ENCODE measurements at places on chromosomes 5 and 9.

- DNase-seq: no peak
These were observed 20.1 kb downstream of the DOCK2 start for GRCh38 chr5:169657127-169657526.

DNA sequence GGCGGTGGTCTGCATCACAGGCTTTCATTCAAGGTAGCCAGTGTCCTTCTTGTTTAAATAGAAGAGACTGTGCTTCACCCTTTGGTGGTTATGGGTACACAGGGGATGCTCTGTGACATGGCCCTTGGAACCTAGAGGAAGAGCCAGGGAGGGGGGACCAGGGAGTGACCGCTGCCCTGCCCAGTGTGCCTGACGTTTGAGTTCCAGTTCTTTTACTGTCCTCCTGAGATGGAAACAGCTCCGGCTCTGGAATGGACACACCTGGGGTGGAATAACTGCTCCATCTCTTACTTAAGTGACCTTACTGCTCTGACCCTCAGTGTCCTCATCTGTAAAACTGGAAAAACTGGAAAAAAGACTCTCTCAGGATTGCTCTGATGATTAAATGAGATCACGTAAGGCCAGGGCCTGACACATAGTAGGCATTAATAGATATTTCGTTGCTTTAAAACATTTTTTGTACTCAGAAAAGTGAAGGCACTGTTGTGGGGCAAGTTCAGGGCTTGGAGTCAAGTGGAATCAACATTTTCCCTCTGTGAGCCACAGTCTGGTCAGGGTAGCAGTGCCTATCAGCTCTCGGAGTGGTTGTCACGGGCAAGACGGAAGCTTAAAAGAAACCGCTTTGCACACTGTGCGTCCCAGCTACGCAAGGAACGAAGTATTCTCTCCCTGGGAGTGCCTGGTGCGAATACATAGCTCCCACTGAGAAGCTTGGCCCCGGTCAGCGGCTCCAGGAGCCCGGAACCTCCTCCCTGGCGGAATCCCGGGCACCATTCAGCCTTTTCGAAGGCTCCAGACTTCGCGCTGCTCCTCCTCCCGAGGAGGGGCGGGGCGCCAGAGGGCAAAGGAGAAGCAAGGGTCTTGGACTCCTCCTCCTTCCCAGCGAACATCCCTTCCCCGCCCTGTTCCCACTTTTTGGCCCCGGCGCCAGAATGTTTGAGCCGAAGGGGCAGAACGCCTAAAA lies 5.8 kb downstream of the POU4F3 start:
- DNase-seq: no peak

GRCh38 chr5:5710471-5710870 lies 288.0 kb downstream of the ICE1 start:
- no peak for DNase-seq

GRCh38 chr5:60822285-60822556 lies 21.8 kb downstream of the ELOVL7 start:
- no peak for DNase-seq

GRCh38 chr5:13276156-13276555 lies 668.3 kb downstream of the DNAH5 start:
- DNase-seq: no peak

DNA sequence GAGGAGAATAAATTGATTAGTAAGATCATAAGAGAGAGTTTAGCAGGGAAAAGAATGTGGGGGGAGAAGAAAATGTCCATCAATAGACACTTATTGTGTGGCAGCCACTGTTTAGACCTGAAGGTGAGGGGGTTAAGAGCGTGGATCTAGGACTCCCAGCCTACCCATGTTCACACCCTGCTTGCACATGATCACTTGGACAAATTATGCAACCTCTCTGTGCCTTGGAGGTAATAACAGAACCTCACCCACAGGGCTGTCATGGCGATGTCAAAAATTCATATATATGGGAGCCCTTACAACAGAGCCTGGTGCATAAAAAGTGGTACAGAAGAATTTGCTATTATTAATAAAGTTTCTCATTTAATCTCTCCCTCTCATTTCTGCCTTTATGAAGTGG lies 86.0 kb upstream of the EQTN start:
- no peak for DNase-seq

GRCh38 chr5:74261866-74262265 lies 378.7 kb downstream of the ENC1 start:
- no peak for DNase-seq

- DNase-seq: no peak
These were observed 49.5 kb upstream of the RNU6ATAC start for GRCh38 chr9:134213881-134214341.

DNA sequence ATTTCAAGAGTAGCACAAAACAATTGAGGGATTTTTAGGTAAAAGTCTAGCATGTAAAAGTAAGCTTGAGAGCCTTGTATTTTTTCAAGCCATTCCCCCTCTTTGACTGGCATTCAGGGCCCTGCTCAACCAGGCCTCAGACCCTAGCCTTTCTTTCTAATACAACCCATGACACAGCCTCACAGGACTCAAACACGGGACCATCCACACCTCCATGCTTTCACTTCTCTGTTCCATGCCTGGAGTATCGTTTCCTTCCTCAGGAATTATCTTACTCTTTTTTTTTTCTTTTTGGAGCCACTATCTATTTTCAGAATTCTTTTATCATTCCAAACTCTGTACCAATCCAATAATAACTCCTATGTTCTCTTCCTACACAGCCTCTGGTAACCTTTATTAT lies 560.2 kb upstream of the CLINT1 start:
- no peak for DNase-seq

- DNase-seq: no peak
These were observed 32.9 kb upstream of the GARNL3 start for GRCh38 chr9:127231666-127232065.

GRCh38 chr9:72526901-72527800 lies 5.7 kb downstream of the TMC1 start:
- DNase-seq: peak; percentile 79

GRCh38 chr5:141969783-141970771 lies 1.2 kb downstream of the RNF14 start:
- no peak for DNase-seq

GRCh38 chr9:135053133-135053532 lies 34.3 kb upstream of the OLFM1 start:
- no peak for DNase-seq

DNA sequence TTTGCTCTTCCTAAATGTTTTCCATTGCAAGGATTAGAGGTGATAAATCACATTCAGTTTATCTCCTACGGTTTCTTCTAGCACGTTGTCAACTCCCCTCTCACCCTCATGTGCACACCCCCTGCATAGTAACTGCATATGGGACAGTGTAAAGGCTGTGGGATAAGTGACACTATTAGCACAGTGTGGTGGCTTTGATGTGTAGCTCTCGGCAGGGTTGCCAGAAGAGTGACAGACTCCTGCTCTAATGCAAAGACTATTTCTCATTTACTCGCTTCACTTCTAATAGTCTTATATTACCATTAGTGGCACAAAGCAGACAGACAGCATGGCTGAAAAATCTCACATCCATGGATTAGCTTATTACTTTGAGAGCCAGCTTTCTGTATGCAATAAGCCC lies 454.6 kb downstream of the CETN3 start:
- DNase-seq: no peak

DNA sequence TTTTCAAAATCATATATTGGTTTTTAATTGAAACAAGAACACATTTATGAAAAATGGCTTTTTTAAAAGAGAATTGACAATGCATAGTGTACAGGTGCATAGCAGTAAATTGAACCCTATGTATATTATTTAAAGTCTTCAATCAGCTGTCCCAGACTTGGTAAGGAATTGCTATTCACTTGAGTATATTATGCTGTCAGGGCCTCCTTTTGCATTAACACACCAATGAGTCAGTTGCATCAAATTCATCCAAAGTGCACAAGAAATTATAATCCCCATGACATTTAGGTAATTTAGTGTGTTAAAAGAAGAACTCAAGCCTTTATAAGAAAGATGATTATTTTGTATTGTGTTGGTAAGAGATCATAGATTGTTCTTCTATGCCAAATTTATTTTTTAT lies 748.8 kb upstream of the RIOK2 start:
- DNase-seq: no peak

GRCh38 chr5:8843771-8844170 lies 702.1 kb downstream of the SEMA5A start:
- no peak for DNase-seq

DNA sequence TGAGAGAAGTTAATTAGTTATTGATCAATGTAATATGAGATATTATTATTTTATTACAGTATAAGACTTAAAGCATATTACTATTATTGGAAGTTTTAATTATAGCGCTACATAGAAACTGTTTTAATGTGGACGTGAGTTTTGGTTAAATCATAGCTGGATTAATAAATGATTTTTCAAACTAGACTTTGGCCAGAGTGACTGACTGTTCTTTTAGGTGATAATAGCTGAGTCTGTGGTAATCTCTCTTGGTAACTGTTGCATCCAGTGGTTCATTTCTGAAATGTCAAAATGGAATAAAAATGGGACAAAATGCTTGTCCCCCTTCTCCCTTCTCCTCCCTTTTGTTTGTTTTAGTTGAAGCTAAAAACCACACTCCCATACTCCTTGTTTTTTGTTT lies 28.1 kb downstream of the ANKHD1 start:
- DNase-seq: no peak

GRCh38 chr5:19536387-19536786 lies 451.6 kb downstream of the CDH18 start:
- no peak for DNase-seq

- no peak for DNase-seq
These were observed 236.0 kb upstream of the CDH18 start for GRCh38 chr5:20224046-20224445.

GRCh38 chr9:131755541-131756198 lies 15.8 kb upstream of the RAPGEF1 start:
- DNase-seq: peak; percentile 91

GRCh38 chr5:79301046-79301712 lies 65.2 kb downstream of the JMY start:
- no peak for DNase-seq

GRCh38 chr5:130964231-130965202 lies 200.5 kb downstream of the HINT1 start:
- no peak for DNase-seq

DNA sequence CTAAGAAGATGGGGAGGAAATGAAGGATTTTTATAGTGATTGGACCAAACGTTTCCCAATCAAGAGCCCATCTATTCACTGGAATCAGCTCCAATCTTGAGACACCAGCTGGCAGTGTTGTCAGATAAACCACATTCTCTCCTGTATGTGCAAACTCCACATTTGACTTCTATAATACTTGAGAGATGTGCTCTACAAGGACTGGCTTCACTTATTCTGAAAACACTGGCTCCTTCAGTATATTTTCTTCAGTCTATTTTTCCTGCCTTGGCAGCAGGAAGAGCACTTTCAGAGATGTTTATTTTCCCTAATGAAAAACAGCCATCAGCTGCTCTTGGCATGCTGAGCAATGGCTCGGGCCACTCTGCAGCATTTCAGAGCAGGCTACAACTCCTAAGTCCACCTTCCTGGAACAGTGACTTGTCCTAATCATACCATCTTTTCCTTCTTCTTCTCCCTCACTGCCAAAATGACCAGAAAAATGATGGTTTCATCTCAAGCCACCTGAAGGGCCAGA lies 96.9 kb upstream of the FSTL4 start:
- no peak for DNase-seq

- no peak for DNase-seq
These were observed 56.1 kb downstream of the UBAP2 start for GRCh38 chr9:33992632-33993031.

- DNase-seq: no peak
These were observed at the start of gene ADAMTS19 for GRCh38 chr5:129459777-129460671. TSS of gene ADAMTS19 (plus strand) at chr5:129460298. CDS start at chr5:129460392, 94 bp downstream.

GRCh38 chr9:84136119-84136868 lies 155.7 kb downstream of the RMI1 start:
- no peak for DNase-seq

- DNase-seq: no peak
These were observed 47.6 kb downstream of the ADAMTS2 start for GRCh38 chr5:179297486-179298180.

- DNase-seq: no peak
These were observed 63.6 kb downstream of the ANXA1 start for GRCh38 chr9:73215249-73215648.

- no peak for DNase-seq
These were observed 148.4 kb upstream of the CLINT1 start for GRCh38 chr5:158007336-158007735.

- DNase-seq: peak; percentile 41
These were observed 7.9 kb upstream of the ENG start for GRCh38 chr9:127862075-127863011.

- DNase-seq: no peak
These were observed 153.2 kb downstream of the EDIL3 start for GRCh38 chr5:84231433-84231832.

DNA sequence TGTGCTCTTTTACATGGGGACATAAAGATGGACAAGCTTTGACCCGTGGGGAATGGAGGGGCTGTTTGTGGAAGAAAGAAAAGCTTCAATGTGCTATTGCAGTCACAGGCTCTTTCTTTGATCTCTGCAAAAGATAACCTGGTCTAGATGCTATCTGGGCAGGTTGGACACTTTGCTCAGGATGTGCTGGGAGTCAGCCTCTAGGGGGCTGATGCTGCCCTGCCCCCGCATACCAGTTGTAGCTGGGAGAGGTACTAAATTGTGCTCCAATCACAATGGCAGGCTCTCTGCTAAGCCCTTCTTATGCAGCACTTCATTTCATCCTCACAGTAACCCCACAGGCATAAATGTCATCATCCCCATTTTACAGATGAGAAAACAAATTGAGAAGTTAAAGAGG lies 67.2 kb downstream of the PSD2 start:
- DNase-seq: no peak

- no peak for DNase-seq
These were observed 252.2 kb downstream of the SYK start for GRCh38 chr9:91053824-91054223.

- no peak for DNase-seq
These were observed 35.6 kb upstream of the ATP6V1G1 start for GRCh38 chr9:114551750-114552685.

- no peak for DNase-seq
These were observed 14.0 kb downstream of the PRKAA1 start for GRCh38 chr5:40784027-40784653.

GRCh38 chr5:85143138-85143537 lies 758.5 kb upstream of the EDIL3 start:
- no peak for DNase-seq

DNA sequence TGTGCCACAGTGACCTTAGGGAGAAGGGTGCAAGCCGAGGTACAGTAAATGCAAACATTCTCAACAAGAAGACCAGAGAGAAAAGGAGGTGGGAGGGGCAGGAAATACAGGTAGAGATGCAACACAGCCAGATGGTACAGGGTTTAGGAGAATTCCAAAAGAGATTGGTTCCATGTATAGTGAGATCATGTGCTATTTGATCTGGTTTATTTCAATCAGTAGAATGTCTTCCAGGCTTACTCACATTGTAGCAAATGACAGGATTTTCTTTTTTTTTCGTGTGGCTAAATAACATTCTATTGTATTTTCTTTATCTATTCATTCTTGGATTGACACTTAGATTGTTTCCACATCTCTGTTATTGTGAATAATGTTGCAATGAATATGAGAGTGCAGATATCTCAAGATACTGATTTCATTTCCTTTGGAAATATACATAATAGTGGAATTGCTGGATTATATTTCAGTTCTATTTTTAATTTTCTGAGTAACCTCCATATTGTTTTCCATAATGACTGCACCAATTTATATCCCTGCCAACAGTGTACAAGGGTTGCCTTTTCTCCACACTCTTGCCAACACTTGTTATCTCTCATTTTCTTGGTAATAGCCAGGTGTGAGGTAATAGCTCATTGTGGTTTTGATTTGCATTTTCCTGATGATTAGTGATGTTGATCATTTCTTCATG lies 107.8 kb upstream of the GAS1 start:
- no peak for DNase-seq

- peak; percentile 41 for DNase-seq
These were observed 63.7 kb upstream of the PPP2CA start for GRCh38 chr5:134289509-134290113.
